Stimulated activated CD4-positive, alpha-beta T cell treated with anti-CD3 and anti-CD28 coated beads, Interleukin-15, amount 100 ng/mL, for 24 hours (primary cell): ENCODE measurements at places on chromosomes 1 and 21.

DNA sequence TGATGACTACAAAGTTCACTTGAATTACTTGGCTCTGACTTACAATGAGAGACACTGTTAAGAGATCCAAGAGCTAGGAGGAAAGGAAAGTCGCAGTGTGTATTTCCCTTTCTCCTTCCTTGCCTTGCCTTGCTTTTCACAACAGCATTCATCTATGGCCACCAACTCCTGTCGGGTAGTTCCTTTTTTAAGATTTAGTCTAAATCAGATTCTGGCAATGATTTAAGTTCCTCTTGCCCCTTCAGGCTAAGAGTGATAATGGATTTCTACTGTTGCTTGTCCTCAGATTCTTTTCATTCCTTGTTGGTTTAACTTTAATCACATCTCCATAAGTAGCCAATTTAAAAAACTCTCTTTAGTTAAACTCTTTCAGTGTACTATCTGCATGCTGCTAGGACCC lies 91.9 kb downstream of the GTF2B start:
- DNase-seq: no peak

- DNase-seq: no peak
These were observed 28.8 kb upstream of the SLC26A9 start for GRCh38 chr1:205972081-205972480.

GRCh38 chr1:156310962-156311361 lies 11.9 kb upstream of the VHLL start:
- DNase-seq: no peak

- no peak for DNase-seq
These were observed 517.6 kb upstream of the ADGRL4 start for GRCh38 chr1:79524126-79524525.
